Ecto neural progenitor cell (in vitro differentiated cells): ENCODE measurements at places on chromosomes 12 and 14.

- DNase-seq = no peak
These were observed 291.0 kb downstream of the SNAPC1 start for GRCh38 chr14:62053188-62053587.

DNA sequence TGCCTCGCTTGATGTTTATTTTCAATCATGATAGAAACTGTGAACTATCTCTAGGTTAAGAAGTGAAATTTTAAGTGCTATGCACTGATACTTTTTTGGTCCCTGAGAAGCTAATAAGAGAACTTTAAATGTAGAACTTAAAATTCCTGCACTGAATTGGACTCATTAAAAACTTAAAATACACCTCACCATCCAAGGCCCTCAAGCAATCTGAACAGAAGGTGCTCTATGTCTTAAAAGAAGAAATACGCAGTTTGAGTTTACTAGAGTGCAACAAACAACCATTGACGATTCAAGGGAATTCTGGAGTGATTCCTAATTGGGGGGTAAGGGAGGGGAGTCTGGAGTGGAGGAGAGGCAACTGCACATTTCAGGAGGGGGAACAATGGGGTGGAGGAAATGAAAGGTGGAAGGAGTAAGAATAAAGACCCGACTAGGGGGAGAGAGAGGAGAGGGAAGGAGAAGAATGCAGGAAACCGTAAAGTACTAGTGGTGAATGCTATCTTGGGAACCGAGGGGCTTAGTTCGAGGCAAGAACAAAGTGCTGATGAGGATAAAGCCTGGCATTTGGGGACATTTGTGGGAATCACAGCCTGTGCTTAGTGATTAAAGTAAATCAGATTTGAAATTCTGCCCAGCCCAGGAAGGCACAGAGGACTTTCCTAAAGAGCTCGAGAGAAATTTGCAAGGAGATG lies 389.7 kb downstream of the AACS start:
- no peak for DNase-seq

DNA sequence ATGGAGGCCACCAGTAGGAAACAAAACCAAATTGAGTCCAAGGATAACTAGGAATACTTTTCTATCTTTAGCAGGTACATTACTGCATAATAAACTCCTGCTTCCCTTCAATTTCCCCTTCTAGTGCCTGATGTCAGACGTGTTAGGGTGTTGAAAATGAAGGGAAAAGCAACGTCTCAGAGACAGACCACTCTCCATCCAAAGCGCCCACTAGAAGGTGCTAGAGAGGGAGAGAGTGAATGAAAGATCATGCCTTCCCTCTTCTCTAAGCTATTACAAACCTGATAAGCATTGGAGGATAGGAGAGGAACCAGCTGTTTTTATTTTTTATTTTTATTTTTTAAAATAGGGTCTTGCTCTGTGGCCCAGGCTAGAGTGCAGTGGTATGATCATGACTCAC lies 64.1 kb downstream of the ZNF641 start:
- DNase-seq = no peak

DNA sequence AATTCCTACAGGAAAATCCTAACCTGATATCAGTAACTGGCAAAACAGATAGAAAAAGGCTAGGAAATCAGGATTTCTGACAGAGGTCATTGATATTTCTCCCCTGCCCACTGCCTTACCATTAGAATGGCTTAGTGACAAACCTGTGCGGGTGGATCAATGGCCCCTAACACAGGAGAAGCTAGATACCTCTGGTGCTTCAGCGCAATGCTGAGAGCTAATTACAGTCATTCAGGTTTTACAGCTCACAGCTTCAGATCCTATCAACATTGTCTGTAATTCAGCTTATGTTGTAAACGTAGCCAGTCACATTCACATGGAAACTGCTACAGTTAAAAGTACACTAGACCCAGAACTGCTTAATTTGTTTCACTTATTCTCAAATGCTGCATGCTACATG lies 17.4 kb upstream of the SLC10A1 start:
- DNase-seq = no peak
